ENCODE measurements at places on chromosomes 7 and 10. TPM values are rescaled to one million over a fixed set of nuclear protein-coding genes. Genes with fewer than 3 reads are reported as not detected.

The AOC1 gene
- polyA plus RNA-seq: not detected

The LEP gene
- not detected for polyA plus RNA-seq

The HBP1 gene
- polyA plus RNA-seq: 72.7 TPM

The GIMAP8 gene
- polyA plus RNA-seq: not detected

The FKBP6 gene
- polyA plus RNA-seq: not detected

Measured in AG04450 (cell line).